Hematopoietic multipotent progenitor cell treated with erythropoietin and hydrocortisone succinate and interleukin-3 and kit ligand, for 8 days (in vitro differentiated cells): ENCODE measurements at places on chromosomes 5 and 9.
A peak's percentile ranks its signal among the peaks of the same experiment; 100 is the strongest.

- no peak for DNase-seq
Observed at GRCh38 chr9:125183054-125183453, 6.5 kb downstream of the PPP6C start.

DNA sequence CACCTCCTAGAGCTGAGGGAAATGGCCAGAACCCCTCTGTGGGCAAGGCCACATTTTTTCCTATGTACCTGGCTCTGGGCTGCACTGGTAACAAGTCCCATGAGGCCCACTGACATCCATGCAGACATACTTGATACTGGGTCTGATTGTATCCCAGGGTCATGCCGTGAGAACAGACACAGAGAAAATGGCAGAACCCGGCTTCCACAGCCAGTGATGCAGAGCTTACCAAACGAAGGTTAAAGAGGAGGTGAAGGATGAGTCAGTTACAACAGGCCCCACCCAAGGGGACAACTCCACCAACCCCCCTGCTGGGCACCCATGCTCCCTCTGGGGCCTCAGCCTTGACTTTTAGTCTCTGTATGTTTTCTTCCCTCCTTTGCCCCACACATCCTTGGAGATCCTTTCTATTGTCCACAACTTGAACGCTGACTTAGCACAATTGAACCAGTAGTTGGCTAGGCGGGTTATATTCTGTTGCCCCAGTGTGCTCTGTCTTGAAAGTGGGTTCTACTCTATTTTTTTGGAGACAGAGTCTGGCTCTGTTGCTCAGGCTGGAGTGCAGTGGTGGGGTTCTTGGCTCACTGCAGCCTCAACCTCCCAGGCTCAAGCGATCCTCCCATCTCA is 93.5 kb downstream of the DAP start:
- no peak for DNase-seq

DNA sequence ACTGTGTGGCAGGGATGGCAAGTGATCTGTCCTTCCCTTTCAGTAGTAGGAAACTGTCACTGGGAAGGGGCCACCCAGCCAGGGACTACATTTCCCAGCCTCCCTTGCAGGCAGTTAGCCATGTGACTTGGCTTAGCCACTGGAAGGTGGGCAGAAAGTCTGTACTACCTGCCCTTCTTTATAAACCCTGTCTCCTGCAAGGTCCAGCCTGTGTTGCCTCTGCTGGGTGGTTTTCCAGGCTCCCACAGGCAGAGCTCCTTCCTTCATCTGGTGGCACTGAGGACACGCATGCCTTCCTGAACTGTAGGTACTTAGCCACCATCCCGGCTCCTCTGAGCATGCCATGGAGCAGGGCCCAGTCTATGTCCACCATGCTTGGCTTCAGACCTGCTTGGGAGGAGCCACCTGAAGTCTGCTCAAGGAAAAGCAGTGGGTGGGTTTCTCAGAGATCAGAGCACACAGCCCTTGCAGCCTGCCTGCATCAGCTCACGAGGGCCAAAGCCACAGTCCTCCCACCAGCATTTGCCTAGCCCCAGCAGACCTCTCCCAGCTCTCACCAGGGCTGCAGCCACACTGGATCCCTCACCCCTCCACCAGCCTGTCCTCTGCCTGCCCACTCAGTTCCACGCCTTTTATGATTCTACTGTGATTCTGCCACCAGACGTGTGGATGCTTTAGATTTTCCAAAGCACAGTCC is 16.7 kb upstream of the SLC25A51 start:
- peak; percentile 49 for DNase-seq

GRCh38 chr9:107285286-107285685 is 2.2 kb downstream of the RAD23B start:
- no peak for DNase-seq

DNA sequence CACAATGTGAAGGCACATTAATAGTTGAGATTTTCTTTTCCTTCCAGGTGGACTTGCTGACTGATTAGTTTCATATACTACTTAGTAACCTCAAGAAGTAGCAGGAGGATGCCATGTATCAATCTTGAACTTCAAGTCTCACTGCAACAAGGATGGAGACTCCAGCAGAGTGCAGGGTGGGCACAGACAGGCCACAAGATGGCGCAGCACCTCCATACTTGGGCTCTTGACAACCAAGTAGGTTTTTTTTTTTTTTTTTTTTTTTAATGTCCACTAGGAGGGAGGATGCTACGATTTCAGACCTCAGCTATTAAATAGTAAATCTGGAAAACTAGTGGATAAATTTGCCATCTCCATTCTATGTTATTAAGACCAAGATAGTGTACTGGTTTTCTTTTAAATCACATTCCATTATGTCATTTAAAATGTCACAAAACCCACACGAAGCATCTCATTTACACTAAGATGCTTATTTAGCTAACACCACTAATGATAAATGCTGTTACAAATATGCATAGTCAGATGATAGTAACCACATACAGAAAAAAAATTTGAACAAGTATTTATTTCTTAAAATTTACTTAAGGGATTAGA is 58.6 kb downstream of the IL6ST start:
- DNase-seq, result peak; percentile 84

- peak; percentile 18 for DNase-seq
Observed at GRCh38 chr5:181043285-181044092, 3.4 kb downstream of the BTNL9 start.

GRCh38 chr9:79176014-79176697 is 395.6 kb upstream of the TLE4 start:
- DNase-seq, result no peak

GRCh38 chr9:84921175-84921574 is 251.6 kb downstream of the NTRK2 start:
- DNase-seq, result no peak

GRCh38 chr9:76552751-76553455 is 93.9 kb downstream of the GCNT1 start:
- no peak for DNase-seq

DNA sequence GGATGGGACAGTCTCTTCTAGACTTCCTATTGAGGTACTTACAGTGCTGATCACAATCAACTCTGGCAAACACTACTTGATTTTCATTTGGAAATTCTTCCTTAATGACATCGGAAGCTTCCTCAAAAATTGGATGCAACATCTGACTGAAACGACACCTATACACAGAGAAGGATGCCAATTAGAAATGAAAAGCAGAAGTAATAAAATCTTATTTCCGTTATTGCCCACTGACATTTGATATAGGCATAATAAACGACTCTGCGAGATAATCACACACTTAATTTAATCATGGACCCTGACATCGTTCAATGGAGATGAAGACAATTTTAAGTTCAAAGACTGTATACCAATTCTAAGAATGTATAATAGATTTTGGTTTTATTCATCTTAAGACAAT is 46.4 kb downstream of the ERP44 start:
- DNase-seq, result no peak

DNA sequence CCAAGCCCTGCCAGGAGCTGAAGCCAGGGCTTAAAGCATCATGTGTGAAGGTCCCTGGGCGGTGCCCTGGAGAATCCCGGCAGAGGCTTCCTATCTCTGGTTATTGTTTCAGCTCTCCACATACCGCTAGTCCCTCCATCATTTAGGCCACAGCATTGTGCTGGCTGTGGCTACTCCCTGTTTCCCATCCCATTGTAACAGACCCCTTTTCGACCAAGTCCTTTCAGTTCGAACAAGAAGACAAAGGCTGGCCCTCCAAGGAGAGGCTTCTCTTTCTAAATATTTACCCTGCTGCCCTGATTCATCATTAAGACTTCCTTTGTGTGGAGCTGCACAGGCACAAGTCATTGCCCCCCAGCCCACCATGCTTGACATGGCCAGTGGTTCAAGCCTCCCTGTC is 41.6 kb downstream of the NEUROG1 start:
- no peak for DNase-seq

GRCh38 chr5:87886164-87886563 is 382.5 kb downstream of the TMEM161B start:
- no peak for DNase-seq

DNA sequence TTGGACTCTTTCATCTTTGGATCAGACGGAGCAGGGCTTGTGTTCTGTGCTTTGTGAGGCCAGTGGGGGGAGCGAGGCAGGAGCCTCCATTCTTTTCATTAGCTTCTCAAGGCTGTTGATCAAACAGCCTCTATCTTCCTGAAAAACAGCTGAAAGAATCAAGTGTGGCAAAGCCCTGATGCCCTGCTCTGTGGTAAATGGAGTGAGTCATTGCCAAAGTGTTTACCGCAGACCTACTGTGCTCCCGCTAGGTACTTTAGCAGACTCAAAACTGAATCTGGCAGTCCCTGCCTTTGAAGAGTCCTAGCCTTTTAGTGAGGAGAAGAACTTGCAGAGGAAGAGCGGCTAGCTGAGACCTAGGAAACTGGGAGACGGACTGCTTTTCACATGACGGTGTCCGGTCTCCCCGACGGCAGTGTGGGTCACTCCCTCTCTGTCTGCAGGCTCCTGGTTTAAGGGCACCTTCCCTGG is 3.3 kb downstream of the ANKRD33B start:
- DNase-seq, result peak; percentile 21

GRCh38 chr5:159581502-159582249 is 251.4 kb upstream of the IL12B start:
- DNase-seq, result no peak

DNA sequence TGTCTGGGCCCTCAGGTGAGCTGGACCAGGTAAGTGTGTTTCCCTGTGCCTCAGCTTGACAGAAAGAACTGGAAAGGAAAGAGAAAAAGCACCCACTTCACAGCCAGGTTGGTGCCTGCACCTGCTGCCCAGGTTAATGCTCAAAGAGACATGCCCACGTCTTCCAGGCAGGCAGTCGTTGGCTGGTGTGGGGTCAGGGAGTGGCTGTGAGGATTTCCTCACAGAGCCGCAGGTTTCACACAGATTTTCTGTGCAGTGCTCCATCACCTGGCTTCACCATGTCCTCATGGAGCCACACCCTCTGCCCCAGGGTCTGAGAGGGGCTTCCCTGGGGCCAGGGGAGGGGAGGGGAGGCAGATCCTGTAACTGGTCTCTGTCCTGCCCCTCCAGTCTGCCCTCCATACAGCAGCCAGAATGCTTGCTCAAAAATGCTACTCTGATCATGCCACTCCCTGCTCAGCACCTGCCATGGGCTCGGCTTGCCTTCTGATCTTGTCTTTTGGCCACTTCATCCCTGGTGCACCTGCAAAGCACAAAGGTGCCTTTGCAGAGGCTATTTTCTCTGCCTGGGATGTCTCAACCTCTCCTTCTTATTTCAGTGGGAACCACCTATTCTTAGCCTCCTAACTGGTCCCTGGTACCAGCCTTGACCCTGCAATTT is 82.5 kb upstream of the UBTD2 start:
- no peak for DNase-seq

- peak; percentile 23 for DNase-seq
Observed at GRCh38 chr5:94545870-94546625, 72.4 kb downstream of the KIAA0825 start.

- no peak for DNase-seq
Observed at GRCh38 chr9:126131066-126132010, 195.3 kb upstream of the MVB12B start.

DNA sequence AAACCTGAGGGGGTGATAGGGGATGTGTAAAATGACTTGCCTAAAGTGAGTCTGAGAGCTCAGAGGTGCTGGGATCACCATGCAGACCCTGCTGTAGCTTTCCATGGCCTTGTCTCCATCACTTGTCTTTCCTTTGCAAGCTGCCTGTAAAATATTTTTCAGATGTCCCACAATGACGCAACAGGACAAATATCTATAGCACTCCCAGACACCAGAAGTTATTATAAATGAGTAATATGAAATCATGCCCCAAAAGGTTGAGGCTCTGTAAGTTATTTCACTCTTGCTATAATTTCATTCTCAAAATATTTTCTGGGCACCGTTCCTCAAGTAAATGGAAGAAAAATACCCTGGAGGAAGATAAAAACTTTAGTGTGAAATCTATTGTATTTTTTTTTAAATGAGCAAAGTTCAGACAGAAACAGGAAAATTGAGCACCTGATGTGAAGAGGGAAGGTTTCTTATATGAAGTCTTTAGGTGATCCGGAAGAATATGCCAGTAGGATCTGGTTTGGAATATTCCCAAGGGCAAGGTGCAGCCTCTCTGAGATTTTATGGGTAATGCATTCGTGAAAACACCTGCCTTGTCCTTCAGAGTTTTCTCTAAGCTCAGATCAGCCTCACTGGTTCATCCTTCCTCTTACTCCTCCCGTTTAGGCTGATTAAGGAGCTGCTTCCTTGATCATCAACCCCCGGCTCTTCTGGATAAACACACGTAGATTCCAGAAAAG is 138.3 kb upstream of the DMAC1 start:
- DNase-seq, result no peak

GRCh38 chr9:2838371-2839000 is 5.4 kb downstream of the PUM3 start:
- no peak for DNase-seq

- DNase-seq, result no peak
Observed at GRCh38 chr5:59319250-59319649, 574.3 kb downstream of the PDE4D start.

GRCh38 chr5:40361378-40361777 is 318.3 kb upstream of the PTGER4 start:
- DNase-seq, result no peak

DNA sequence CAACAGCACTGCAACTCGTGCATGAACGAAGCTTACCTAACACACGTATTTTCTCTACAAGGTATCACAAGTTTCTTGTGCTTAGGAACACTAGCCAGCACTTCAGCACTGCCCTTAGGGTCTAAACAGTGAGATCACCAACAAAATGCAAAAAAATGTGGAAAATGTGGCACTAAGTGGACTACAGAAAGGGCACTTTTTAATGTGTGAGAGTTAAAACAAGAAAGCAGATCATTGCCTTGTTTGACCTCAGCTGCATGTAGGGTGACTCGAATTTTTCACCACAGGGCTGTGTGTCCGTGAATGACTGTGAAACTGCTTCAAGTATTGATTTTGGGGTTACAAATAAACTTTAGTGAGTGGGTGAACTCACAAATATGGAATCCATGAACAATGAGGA is 90.5 kb downstream of the MARCHF3 start:
- no peak for DNase-seq

DNA sequence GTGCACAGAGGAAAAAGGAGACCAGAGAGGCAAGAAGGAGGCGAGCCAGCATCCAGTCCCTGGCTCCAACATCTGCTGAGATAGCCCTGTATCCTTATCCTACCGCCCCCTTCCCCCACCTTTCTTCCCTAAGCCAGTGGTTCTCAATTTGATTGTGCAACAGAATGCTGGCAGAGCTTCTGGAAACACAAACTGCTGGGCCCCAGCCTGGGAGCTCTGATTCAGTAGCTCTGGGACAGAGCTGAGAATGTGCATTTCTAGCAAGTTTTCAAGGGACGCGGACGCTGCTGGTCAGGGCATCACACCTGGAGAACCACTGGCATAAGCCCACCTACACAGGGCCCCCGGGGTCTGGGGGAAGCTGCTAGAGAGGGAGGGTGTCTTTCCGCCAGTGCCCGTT is 21.1 kb downstream of the AK8 start:
- DNase-seq, result no peak
